Activated CD4-positive, alpha-beta T cell treated with anti-CD3 and anti-CD28 coated beads, Interleukin-2, Interleukin-4, amounts not matched to agents 100 ng/mL and 50 ng/mL, durations not matched to agents 16 hours and 8 hours (primary cell): ENCODE measurements at places on chromosomes 1 and 21.

- DNase-seq: no peak
These were observed 19.3 kb downstream of the ELF3 start for GRCh38 chr1:202029727-202030126.

DNA sequence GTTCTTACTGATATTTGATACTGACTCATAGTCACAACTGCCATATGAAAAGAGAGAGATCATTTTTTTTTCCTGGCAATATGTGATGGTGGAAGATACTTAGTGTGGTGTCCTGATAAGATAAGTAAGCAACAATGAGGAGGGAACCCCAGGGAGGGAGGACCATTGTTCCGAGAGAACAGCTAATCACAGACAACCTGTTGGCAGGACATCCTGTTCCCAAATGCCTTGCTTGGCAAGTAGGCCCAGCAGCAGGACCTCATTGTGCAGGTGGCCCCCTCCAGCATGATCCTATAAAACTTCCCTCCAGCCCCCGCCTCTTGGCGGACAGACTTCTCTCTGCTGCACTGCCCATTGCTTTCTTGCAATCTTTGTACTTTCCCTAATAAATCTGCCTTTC is 329.4 kb upstream of the CHRM3 start:
- DNase-seq: no peak

- DNase-seq: no peak
These were observed 43.5 kb upstream of the JAK1 start for GRCh38 chr1:65009724-65010420.

DNA sequence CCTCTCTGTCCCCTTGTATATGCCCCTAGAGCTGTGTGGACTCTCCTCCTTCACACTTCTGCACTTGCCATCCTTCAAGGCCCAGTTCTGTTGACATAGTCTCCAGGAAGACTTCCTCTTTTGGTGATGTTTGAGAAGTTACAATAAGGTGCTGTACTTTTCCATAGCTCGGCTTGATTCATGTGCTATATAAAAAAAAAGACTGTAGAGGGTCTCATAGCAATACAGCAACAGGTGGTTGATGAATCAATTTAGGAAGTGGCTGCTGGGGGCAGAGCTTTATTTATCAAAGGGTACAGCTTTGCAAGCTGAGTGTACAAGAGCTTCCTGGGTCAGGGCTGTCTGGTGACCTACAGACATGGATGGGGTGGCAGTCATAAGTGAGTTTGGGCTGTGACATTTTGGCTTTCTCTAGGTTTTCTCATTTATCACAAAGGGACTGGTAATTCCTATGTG is 102.7 kb downstream of the RUNX1 start:
- no peak for DNase-seq

- DNase-seq: no peak
These were observed 339.7 kb upstream of the B3GALT2 start for GRCh38 chr1:193525917-193526710.

- DNase-seq: no peak
These were observed 54.6 kb downstream of the STXBP3 start for GRCh38 chr1:108801101-108801500.

DNA sequence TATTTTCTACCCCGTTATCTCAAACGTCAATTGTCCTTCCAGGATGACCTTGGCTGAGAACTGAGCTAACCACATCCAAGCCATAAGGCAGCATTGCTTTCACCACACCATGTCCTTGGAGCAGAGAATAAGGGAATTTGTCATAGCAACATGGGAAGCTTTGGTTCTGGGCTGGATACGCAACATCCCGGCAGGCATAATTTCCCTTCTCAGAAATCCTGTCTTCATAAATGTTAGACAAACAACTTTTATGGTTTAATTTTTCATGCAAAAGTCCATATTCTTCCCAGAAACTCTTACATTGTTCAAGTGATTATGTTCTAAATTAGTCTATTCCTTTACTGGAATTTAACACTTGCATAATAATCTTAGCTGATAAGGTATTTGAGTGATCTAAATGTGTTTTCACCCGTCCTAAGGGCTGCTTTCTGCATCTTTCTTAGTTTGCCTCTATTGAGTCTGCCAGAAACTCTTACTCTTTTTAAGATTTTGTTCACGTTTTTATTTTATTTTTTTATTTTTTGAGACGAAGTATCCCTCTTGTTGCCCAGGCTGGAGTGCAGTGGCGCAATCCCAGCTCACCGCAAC is 51.8 kb downstream of the KCNJ15 start:
- DNase-seq: no peak

DNA sequence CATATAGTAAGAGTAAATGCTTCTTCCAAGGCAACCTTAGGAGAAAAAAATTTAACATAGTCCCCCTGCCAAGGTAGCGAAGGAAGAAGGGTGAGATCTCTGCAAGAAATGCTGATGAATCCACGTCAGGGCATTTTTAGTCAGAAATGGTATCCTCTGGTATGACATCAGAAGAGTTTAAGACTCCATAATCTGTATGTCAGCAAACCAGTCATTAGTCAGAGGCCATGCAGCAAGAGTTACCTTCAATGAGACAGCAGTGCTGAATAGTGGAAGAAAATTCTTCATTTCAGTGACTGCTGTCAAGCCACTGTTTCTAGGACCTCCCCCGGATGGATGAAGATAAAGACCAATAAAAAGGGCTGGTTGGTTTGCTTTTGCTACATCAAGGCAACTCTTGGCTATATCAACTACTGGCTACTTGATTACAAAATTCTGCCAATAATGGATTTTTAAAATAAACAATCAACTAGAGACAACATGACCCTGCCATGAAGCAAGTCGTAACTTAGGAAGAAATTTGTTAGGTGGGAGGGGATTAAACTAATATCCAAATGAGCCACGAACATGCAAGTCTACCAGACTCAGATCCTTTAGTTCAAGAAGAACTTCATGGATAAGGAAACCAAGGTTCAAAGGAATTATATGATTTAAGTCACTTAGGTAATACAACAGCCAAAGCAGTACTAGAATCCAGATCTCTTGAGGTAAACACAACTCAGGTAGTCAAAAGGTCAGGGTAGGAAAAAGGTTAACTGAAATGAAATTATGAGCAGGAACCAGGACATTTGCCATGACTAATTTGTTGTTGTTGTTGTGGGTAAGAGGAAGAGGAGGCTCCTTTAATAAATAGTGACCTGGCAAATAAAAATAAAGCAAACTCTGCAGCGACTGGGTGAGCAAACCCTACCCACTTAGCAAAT is 25.6 kb upstream of the GUCA2A start:
- no peak for DNase-seq

DNA sequence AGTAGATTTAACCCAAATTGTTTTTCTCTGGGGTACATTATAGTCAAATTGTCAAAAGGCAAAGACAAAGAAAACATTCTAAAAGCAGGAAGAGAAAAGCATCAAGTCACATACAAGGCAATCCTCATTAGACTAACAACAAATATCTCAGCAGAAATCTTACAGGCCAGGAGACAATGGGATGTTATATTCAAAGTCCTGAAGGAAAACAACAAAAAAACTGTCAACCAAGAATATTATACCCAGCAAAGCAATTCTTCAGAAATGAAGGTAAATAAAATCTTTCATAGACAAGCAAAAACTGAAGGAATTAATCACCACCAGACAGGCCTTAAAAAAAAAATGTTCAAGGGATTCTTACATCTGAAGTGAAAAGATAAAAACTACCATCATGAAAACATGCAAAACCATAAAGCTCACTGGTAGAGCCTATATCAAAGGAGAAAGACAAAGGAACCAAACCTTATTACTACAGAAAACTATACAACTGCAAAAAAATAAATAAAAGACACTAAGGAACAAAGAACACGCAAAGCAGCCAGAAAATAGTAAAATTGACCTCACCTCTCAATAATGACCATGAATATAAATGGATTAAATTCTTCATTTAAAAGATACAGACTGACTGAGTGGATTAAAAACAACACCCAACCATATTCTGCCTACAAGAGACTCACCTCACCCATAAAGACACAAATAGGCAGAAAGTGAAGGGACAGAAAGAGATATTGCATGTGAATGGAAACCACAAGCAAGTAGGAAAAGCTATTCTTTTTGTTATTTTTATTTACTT is 113.8 kb upstream of the ZC3H11B start:
- no peak for DNase-seq

- DNase-seq: no peak
These were observed 14.9 kb upstream of the SLC44A5 start for GRCh38 chr1:75625795-75626194.

- DNase-seq: no peak
These were observed 80.9 kb upstream of the ZC3H12A start for GRCh38 chr1:37393173-37394120.

DNA sequence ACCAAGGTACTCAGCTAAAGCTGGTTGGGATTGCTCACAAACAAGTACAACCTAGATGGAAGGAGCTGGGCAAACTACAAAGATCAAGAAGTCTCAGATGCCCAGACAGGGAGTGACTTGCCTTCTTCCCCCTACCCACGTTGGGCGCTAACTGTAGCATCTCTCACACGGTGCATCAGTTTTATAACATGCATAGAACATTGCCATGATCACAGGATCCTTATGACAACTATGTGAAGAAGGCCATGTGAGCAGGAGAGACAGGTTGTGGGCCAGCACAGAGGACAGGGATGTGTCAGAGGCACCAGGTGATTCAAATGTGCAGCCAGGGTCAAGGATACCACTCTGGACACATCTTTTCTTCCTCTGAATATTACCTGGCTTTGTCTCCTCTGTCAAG is 28.3 kb upstream of the CYP4B1 start:
- DNase-seq: no peak

DNA sequence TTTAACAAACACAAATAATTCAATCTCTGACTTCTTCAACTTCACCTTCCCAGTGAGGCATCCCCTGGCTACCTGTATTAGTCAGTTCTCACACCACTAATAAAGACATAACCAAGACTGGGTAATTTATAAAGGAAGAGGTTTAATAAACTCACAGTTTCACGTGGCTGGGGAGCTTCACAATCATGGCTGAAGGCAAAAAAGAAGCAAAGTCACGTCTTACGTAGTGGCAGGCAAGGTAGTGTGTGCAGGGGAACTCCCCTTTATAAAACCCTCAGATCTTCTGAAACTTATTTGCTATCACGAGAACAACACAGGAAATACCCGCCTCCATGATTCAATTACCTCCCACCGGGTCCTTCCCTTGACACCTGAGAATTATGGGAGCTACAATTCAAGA is 478.5 kb downstream of the ADGRL2 start:
- DNase-seq: no peak

DNA sequence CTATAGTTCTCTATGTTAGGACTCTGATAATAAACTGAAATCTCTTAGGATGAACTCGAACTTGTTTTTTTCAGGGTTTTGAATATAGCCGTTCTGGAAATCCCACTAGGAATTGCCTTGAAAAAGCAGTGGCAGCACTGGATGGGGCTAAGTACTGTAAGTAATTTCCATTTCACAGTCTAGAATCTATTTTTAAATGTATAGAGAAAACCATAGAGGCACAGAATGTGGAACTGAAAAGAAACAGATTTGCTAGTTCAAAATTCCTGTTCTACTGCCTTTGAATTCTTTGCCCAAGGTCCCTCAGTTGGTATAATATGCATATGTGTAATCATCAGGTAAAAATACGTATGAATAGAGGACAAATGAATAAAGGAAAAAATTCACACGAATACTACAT is 4.8 kb downstream of the CTH start:
- no peak for DNase-seq

GRCh38 chr21:20720623-20721022 is 277.6 kb upstream of the NCAM2 start:
- DNase-seq: no peak

DNA sequence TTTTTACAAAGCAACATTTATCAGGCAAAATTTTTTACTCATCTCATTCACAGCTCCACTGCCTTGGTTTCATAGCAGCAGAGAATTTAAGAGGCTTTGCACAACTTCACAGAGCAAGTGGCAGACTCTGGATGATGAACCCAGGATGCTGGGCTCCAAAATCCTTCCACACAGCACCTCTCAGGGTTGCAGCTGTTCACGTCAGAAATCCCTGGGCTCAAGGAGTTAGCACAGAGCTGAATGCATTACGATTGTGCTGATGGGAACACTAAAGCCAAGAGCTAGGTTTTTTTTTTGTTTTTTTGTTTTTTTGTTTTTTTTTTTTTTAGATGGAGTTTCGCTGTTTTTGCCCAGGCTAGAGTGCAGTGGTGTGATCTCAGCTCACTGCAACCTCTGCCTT is 2.4 kb upstream of the HTR6 start:
- no peak for DNase-seq

DNA sequence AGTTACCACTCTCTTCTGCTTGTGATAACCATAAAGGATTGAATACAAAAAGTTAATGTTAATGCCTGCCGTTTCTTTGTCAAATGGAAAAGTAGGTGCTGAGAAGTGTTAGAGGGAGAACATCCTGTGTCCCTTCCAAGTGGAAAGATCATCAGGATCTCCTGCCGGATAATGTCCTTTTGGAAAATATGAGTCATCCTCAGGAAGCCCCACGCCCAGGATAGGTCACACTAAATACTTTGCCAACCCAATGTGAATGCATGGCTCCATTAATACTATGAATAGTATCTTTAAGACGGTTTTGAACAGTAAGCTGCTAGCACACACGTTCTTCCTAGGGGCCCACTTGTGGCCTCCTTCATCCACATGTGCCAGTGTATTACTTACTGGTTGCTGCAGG is 279.5 kb downstream of the ZNF326 start:
- DNase-seq: no peak

- peak; percentile 27 for DNase-seq
These were observed 180.7 kb downstream of the ZC3H11B start for GRCh38 chr1:219432191-219432606.

- no peak for DNase-seq
These were observed 72.6 kb upstream of the ARHGEF16 start for GRCh38 chr1:3381901-3382300.

DNA sequence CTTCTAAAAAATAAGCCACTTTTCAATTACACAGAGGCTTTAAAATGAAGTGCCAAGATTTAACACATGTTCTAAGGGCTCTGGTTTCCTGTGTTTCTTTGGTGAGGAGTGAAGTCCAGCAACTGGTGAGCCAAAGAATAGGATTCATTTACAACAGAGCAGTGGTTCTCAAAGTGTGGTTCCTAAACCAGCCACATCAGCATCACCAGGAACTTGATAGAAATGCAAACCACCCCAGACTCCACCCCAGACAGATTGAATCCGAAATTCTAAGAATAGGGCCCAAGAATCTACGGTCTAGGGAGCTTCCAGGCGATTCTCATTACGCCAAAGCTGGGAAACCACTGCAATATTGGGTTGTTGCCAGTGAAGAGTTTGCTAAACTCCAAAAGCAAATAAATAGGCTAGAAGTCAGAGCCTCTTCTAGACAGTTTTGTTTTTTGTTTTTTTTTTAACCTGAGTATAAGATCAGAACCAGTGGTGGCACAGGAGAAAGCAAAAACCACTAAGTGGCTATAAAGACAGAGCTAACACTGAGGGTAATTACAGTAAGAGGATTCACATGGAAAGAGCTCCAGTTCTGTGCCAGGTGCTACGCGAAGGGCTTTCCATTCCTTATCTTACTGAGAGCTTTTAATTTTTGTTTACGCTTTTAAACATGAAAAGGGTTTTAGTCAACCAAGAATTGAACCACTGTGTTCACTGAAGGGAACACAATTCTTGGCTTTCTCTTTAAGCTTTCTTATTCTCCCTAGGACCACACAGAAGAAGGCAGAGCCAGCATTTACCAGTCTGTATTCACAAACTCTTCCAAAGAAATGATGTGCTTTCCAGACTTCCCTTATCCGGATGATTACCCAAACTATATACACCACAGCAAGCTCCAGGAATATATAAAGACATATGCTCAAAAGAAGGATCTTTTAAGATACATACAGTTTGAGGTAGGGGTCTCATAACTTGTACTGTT is 42.4 kb upstream of the FMO2 start:
- no peak for DNase-seq
